T1000 (cell line): ENCODE measurements at places on chromosomes 12 and 14.

GRCh38 chr14:63893701-63894458, 41.1 kb downstream of the SYNE2 start:
- DNase-seq: no peak

- peak; percentile 25 for DNase-seq
These were observed 10.0 kb upstream of the DDX47 start for GRCh38 chr12:12803186-12803585.

- no peak for DNase-seq
These were observed 74.4 kb upstream of the CRY1 start for GRCh38 chr12:107167756-107168155.

GRCh38 chr12:89768586-89769482, 60.2 kb upstream of the ATP2B1 start:
- peak; percentile 79 for DNase-seq

DNA sequence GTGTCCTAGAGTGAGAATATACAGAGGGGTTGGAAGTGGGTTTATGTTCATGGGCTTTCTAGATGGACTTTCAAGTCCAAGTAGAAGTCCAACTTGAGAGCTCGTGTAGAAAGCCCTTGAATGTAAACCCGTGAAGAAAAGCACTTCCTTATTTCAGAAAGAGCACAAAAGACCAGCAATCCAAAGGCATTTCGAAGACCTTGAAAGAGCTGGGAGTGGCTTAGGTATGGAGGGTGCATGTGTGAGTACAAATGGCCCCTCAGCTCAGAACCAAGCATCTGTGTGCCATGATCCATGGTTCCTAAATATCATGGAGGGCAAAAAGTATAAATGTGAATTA, 160.7 kb downstream of the ETV6 start:
- DNase-seq: no peak

DNA sequence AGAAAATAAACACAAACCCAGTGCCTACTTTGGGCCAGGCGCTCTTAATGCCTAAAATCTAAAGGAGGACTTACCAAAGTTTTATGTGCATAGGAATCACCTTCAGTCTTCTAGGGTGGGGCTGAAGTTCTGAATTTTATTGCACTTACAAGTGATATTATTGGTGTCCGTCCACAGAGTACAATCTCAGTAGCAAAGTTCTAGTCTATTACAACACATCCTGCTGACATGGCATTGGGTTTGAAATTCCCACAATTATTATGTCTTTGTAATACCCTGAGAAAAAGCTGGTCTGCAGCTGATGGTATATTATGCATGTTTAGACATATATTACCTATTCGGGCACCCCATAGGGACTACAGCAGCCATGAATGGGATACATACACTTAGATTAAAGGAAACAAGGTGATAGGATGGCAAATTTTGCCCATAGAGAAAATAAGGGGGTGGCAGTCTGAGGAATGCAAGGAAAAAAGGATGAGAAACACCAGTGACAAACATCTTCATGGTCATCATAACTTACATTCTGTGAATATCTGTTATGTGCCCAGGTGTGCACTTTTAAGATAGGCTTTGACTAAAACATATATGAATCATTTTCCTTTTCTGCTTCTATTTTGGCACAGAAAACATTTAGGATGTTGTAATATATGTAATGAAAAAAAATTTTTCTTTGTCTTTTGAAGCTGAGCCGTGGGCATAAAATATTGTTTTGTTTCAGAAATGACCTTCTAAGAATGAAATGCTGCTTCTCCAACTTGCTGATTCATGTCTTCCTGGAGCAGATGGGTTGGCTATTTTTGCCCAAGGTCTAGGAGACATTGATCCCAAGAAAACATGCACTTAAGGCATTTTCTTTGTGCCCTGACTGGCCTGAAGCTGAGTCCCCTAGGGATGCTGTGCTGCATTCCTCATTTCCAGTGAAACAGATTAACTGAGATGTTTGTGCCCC, 27.2 kb upstream of the ALG10 start:
- no peak for DNase-seq

- DNase-seq: no peak
These were observed 123.7 kb upstream of the GSC start for GRCh38 chr14:94893411-94894160.

- no peak for DNase-seq
These were observed 125.0 kb upstream of the EGLN3 start for GRCh38 chr14:34075826-34076225.

GRCh38 chr12:121579190-121579791, 1.5 kb downstream of the KDM2B start:
- no peak for DNase-seq

DNA sequence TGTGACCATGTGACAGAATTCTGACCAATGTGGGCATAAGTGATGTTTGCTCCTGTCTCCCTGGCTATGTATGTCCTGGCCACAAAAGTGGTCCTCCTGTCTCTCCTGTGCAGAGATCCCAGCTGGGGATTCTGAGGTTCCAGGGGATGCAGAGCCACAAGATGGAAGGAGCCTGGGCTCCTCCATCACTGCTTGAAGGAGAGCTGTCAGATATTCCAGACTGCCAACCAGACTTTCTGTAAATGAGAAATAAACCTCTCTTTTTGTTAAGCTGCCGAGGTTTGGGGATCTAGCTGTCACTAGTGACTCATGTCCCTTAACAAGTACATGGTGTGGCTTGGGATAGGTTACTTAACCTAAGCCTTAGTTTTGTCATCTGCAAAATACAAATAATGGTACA, 21.9 kb downstream of the BDKRB1 start:
- DNase-seq: no peak

DNA sequence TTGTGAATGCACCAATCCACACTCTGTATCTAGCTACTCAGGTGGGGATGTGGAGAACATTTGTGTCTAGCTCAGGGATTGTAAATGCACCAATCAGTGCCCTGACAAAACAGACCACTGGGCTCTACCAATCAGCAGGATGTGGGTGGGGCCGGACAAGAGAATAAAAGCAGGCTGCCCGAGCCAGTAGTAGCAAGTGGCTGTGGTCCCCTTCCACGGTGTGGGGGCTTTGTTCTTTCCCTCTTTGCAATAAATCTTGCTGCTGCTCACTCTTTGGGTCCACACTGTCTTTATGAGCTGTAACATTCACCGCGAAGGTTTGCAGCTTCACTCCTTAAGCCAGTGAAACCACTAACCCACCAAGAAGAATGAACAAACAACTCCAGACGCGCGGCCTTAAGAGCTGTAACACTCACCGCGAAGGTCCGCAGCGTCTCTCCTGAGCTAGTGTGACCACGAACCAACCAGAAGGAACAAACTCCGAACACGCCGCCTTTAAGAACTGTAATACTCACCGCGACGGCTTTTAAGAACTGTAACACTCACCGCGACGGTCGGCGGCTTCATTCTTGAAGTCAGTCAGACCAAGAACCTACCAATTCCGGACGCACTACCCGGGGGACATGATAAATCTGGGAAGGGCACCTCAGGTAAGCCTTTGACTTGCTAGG, 4.6 kb upstream of the LDHB start:
- no peak for DNase-seq

- DNase-seq: no peak
These were observed 78.4 kb downstream of the MOK start for GRCh38 chr14:102226356-102227125.

DNA sequence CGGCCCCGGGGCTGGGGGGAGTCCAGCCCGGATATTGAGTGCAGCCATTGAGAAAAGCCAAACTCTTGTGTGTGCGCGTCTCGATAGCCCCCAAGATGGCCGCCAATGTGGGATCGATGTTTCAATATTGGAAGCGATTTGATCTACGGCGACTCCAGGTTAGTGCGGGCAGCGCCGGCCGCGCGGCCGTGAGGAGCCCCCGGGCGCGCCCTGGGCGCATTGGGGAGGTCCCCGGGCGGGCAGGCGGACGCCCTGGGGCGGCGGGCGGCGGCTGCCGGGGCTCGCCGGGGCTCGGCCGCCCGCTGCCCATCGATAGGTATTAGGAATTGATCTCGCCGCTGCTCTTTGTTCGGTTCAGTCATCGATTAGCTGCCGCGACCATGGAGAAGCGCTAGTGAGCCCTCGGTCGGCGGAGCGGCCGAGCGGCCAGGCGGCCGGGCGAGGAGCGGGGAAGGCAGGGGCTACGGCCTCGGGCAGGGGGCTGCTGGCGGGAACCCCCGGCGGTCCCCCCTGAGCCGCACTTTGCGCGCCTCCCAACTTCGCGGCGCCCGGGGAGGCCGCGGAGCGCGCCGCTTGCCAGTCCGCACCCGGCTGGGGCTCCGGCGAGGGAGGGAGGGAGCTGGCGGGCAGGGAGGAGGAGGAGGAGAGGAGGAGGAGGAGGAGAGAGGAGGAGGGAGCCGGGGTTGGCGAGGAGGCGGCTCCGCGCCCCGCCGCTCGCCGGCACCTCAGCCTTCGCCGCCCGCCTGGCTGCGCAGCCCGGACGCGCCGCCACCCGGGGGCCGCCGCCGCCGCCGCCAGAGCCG, 113.9 kb upstream of the MYL2 start:
- no peak for DNase-seq

GRCh38 chr12:15728118-15728598, 61.0 kb downstream of the EPS8 start:
- DNase-seq: peak; percentile 79

DNA sequence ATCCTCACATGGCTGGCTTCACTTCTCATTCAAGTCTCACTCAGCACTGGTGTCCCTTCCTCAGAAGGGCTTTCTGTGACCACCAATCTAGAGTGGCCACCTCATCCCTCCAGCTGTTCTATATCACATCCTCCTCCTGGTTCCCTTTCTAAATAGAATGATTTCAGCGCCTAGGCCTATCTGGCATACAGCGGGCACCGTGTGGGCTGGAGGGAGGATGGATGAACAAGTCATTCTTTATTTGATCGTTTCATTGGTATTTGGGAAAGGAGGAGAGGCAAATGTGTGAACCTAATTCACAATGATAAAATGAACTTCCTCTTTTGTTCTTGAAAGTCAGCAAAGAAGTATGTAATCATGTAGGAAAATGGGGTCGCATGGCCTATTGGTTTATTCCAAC, 394.2 kb downstream of the DPF3 start:
- no peak for DNase-seq

DNA sequence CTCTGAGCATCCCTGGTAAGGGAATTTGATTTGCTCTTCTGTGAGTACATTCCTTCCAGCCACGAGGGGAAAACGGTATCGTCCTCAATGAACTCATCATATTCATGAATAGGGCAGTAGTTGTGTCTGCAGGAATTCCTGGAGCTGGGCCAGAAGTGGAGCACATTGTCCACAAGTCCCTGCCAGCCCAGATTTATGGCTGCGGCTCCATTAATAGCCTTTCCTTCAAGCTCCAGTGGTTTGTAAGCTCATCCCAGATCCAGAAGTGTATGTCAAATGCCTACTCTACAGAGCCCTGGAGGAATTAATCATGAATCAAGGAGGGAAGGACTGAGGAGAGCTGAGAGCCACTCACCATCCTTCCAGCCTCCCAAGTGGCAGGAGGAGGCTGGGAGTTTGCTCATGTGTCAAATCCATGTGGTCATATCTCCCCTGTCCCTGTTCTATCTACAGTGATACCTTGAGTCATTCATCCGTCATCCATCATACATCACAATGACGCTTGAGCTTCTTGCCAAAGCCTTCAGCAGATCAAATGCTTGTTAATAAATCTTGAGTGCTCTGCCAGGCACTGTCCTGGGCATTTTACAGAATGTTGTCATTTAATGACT, 65.5 kb downstream of the SVOP start:
- DNase-seq: no peak

- no peak for DNase-seq
These were observed 5.0 kb downstream of the CREBL2 start for GRCh38 chr12:12616512-12617310.

- no peak for DNase-seq
These were observed 463.4 kb upstream of the TMEM132C start for GRCh38 chr12:127803545-127803944.

GRCh38 chr12:108559748-108560147, 1.2 kb downstream of the SART3 start:
- DNase-seq: no peak

DNA sequence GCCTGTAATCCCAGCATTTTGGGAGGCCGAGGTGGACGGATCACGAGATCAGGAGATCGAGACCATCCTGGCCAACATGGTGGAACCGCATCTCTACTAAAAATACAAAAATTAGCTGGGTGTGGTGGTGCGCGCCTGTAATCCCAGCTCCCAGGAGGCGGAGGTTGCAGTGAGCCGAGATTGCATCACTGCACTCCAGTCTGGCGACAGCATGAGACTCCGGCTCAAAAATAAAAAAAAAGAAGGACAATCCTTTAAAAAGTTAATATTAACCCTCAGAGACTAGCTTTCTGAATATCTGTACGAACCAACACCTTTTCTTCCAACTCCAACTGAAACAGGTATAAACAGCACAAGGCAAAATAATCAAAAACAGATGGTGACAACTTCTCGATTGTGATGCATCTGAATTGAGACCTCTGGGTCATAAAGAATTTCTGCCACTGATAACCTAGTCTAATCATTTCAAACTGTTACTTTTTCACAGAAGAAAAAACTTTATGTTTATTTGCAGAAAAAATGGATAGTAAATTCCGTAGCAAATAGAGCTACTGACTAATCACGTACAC, 27.8 kb downstream of the CLIP1 start:
- DNase-seq: no peak

DNA sequence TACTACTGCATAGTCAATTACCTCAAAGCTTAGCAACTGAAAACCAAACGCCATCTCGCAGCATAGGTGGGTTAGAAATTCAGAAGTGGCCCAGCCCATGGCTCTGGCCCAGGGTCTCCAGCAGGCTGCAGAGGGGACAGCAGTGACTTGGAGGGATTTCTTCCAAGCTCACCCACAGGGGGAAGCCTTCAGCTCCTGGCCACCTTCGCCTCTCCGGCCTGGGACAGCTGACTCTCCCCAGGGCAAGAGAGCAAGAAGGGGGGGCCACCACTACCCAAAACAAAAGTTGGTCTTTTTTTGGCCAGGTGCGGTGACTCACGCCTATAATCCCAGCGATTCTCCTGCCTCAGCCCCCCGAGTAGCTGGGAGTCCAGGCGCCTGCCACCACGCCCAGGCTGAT, 32.2 kb upstream of the ANKRD9 start:
- no peak for DNase-seq
